ENCODE measurements at places on chromosomes 12 and 14.

DNA sequence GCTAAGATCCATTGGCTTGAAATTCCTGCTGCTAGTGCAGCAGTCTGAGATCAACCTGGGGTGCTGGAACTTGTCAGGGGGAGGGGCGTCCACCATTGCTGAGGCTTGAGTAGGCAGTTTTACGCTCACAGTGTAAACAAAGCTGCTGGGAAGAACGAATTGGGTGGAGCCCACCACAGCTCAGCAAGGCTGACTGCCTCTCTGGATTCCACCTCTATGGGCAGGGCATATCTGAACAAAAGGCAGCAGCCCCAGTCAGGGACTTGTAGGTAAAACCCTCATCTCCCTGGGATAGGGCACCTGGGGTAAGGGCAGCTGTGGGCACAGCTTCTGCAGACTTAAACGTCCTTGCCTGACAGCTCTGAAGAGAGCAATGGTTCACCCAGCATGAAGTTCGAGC is 191.7 kb downstream of the ALG10B start:
- no peak for DNase-seq

DNA sequence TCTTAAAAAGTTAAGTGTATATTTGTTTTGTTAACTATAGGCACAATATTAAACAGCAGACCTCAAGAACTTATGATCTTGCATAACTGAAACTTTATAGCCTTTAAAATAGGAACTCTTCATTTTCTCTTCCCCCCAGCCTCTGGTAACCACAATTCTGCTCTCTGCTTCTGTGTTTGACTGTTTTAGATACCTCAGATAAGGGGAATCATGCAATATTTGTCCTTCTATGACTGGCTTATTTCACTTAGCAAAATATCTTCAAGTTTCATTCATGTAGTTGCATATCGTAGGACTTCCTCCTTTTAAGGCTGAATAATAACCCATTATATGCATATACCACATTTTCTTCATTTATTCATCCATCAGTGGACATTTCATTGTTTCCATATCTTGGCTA is 131.3 kb downstream of the PTPRO start:
- no peak for DNase-seq

- DNase-seq: no peak
Measured at GRCh38 chr12:132433641-132434395, 56.1 kb upstream of the FBRSL1 start.

GRCh38 chr14:33786091-33786825 is 164.6 kb downstream of the EGLN3 start:
- no peak for DNase-seq

- DNase-seq: no peak
Measured at GRCh38 chr12:103827911-103828391, 13.1 kb downstream of the NT5DC3 start.

DNA sequence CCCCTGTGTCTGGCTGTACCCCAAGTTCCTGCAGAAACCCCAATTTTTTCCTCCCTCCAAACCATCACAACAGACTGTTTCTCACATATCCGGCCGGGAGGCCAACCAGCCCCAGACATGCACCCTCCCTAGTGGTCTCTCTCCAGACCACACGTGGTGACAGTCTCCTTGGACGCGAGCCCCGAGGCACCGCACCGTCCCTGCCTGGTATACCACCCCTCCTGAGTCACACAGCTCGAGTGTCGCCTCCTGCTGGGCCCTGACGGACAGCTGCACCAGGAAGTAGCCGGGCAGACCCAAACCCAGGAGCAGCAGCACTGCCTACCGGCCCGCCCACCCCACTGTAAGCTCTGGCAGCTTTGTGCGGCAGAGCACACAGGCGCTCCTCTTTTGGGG is 97.4 kb downstream of the RFLNA start:
- DNase-seq: peak; percentile 61

- DNase-seq: no peak
Measured at GRCh38 chr12:131041968-131042833, 88.5 kb downstream of the ADGRD1 start.

DNA sequence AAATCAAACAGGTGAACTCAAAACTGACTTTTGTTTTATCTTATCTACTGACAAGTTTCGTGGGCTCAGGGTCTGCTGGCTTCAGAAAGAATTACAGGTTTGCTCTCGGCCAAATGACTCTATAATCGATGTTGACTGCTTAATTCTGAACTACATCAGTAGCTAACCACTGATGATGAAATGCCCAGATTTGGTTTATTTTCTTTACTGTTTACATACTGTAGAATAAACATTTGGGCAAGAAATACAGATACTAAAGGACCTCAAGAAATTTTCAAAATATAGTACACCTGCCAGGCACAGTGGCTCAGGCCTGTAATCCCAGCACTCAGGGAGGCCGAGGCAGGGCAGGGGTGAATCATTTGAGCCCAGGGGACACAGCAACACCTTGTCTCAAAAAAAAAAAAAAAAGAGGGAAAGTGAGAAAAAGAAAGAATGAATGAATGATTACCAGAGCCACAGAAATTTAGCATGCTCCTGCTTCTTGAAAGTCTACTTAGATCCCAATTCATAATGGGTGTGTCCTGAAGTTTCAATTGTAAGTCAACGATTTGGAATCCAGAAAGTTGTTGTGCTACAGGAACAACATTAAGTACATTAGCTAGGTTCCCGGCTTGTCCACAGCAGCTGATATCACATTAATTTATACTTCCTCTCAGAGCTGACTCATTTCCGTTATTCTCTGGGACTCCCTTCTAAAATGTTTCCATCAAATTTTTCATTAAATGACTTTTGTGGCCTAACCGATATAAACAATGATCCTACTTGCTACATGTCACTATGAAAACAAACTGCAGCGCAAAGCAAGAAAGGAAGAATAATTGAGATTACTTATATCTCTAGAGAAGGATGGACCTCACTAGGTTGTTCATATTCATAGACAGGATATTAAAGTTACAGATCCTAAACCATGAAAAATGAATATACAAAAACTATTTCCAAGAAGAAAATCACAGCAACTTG is 134.3 kb downstream of the MED13L start:
- DNase-seq: no peak

- no peak for DNase-seq
Measured at GRCh38 chr12:126107659-126108058, 1042.4 kb downstream of the AACS start.

- no peak for DNase-seq
Measured at GRCh38 chr14:64971491-64971942, 619 bp downstream of the RAB15 start.

DNA sequence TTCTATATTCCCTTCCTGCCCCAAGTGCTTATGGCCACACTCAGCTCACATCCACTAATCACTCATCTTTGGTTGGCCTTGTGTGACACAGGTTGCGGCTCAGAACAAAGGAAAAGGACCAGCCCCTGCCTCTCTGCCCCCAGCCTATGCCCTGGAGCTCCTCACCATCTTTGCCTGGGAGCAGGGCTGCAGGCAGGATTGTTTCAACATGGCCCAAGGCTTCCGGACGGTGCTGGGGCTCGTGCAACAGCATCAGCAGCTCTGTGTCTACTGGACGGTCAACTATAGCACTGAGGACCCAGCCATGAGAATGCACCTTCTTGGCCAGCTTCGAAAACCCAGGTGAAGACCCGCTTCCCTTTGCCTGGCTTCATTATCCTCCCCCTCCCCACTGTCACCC is 15.8 kb upstream of the OAS2 start:
- DNase-seq: no peak

DNA sequence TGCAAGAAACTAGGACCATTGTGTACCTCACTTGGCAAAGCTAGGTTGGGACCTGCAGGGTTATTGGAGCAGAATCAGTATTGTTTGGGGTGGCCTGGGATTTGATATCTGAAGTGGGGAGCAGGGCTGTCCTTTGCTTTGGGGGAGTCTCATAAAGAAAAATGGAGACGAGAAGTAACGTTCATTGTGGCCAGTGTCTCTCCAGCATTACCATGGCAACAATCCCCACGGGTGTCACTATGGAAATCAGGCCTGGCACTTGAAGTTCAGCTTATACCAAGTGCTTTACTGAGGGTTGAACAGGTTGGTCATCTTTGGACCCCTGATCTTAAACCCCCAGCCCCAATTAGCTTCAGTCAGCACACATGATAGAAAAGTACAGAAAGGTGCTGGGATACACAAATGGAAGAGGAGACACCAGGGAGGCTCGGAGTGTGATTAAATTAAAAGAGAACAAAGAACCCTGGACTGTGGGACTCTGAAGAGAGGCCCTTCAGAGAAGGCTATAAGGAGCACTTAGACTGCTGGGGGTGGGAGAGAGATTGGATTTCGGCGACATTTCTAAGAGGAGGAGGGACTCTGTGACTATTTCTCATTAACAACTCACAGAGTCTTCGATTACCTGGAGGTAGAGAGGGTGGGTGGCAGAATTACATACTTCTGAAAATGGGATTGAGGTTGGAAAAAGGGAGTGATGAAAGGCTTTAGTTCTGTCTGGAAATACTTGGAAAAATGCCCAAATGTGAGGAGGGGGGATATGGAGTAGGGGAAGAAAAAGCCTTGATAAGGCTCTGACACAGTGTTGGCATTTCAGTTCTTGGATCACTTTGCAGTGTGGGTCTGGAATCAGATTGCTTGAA is 3.7 kb downstream of the KIF5A start:
- peak; percentile 33 for DNase-seq

- no peak for DNase-seq
Measured at GRCh38 chr12:58099476-58099875, 158.1 kb downstream of the ATP23 start.

GRCh38 chr12:117587631-117588287 is 226.3 kb upstream of the NOS1 start:
- peak; percentile 46 for DNase-seq

- DNase-seq: peak; percentile 16
Measured at GRCh38 chr14:32724867-32725471, 213.7 kb upstream of the NPAS3 start.

- DNase-seq: no peak
Measured at GRCh38 chr12:124684496-124684895, 117.1 kb upstream of the NCOR2 start.

GRCh38 chr12:76726626-76727025 is 37.3 kb upstream of the ZDHHC17 start:
- no peak for DNase-seq

- DNase-seq: no peak
Measured at GRCh38 chr14:66701813-66702212, 193.9 kb downstream of the GPHN start.

GRCh38 chr12:132285991-132286681 is 43.3 kb downstream of the GALNT9 start:
- peak; percentile 97 for DNase-seq

DNA sequence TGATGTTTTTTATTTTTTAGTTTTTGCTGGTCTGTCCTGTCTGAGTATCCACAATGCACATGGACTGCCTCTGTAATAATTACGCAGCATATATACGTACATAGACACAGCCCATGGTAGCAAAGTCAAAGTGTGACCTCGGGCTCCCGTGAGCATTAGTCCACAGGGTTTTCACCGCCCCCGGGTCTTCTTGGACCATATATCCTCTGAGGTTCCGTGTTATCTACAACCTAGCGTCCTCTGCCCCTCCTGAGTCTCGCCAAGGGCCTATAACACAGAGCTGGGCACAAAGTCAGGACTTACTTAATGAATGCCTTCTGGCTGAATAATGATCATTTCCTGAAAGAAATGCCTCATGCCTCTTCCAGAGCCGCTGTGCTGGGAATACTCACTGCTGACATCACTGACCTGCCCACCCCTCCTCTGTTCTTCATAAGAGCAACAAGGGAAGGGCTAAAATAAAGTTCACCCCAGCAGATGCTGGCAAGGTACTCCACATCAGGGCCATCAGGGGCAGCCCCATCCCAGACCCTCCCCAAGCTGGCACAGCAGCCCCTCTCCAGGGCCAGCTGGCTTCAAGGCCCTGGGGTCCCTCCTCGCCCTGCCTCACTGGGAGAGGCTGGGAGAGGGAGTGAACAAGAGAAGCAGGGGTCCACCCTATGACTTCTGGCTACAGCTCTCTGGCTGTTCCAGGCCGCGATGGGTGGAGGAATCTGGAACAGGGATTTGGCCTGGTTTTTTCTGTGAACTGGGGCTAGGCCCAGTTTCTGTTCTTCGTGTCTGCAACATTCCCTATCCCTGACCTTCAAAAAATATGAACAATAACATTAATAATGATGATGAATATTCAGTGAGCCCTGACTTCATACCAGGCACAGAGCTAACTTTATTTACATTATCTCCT is 7.9 kb downstream of the HDAC7 start:
- no peak for DNase-seq

GRCh38 chr14:103594265-103594664 is 31.5 kb downstream of the COA8 start:
- DNase-seq: peak; percentile 49

GRCh38 chr12:45852508-45852907 is 123.0 kb downstream of the ARID2 start:
- DNase-seq: peak; percentile 21

DNA sequence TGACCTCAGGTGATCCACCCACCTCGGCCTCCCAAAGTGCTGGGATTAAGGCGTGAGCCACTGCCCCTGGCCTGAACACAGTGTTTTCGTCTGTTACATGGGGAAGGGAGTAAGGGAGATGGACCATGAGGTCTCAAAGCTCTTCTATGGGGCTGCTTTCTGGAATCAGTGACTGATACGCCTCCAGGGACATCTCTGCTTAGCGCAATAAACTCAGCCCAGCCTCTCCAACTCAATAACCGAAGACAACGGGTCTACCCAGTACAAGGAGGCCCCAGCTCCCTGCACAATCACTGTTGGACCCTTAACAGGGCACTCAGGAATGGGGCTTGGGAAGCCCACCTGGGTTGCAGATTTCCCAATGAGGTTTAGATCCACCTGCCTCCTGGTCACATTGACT is 42.6 kb upstream of the CHGA start:
- DNase-seq: no peak

DNA sequence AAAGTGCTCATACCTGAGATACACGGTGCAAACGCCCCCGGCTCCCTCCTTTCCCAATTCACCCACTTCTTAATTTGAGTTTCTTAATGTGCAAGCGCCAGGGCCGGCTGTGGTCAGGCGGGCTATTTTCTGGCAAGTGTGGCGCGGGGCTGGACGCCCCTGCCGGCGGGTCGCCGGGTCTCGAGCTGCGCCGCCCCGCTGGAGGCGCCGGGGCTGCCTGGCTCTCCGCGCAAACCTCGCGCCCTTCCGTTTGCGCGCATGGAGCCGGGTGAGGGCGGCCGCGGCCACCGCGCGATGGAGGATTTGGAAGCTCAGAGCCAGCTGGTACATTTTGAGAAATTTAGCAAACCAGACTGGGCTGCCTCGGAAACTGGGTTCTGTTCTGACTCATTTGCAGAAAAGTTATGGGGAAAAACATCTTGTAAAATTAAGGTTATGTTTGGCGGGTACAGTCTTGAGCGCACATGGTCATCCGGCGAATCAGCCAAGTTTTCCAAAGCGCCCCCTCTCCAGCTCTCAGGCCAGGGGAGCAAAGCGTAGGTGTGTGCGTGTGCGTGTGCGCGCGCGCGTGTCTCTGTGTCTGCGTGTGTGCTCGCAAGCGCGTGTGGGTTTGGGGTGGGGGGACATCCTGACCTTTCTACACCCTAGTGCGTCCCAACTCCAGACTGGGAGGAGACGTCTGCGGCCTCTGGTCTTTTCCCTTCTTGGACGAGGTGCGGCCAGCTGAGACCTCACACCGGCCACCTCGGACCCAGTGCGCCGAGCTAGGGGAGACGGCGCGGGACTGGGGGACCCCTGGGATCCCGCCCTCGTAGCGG is 6.5 kb upstream of the OTX2 start:
- no peak for DNase-seq
